HT1080 (cell line): ENCODE measurements at places on chromosomes 3 and 15. TPM values are rescaled to one million over a fixed set of nuclear protein-coding genes. Genes with fewer than 3 reads are reported as not detected.

Gene GRIP2
- total RNA-seq = 0.07 TPM in 1 of 2 replicates, not detected in the other

Gene BCL2A1
- total RNA-seq = 6.7 and 7.9 TPM in 2 replicates

Gene ISY1
- 88.6 and 97.6 TPM in 2 replicates for total RNA-seq

Gene SETD5
- 43.9 and 65.2 TPM in 2 replicates for total RNA-seq

Gene CMTM6
- 63.6 and 90.6 TPM in 2 replicates for total RNA-seq

Gene LDHAL6B
- not detected in 2 replicates for total RNA-seq

Gene CNTN4
- total RNA-seq = not detected in 2 replicates

Gene TXNRD3
- 8.8 and 10.3 TPM in 2 replicates for total RNA-seq

Gene LIPH
- 0.13 and 0.63 TPM in 2 replicates for total RNA-seq

Gene PRRT3
- total RNA-seq = 1.0 and 1.3 TPM in 2 replicates

Gene GOLGA6L10
- total RNA-seq = 0.23 and 0.31 TPM in 2 replicates

Gene PAQR9
- 0.03 TPM in 1 of 2 replicates, not detected in the other for total RNA-seq

Gene SI
- not detected in 2 replicates for total RNA-seq

Gene NUP210
- total RNA-seq = 0.23 and 0.39 TPM in 2 replicates

Gene DNAJC19
- total RNA-seq = 93.1 and 126 TPM in 2 replicates

Gene CCDC39
- 0.03 and 0.05 TPM in 2 replicates for total RNA-seq

Gene UPK1B
- 0.03 TPM in 1 of 2 replicates, not detected in the other for total RNA-seq

Gene KY
- not detected in 2 replicates for total RNA-seq

Gene UBAP1L
- total RNA-seq = 0.37 and 0.47 TPM in 2 replicates

Gene LRTM1
- total RNA-seq = not detected in 2 replicates

Gene ZNF385D
- total RNA-seq = 0.03 and 0.13 TPM in 2 replicates

Gene RARB
- 0.40 TPM in 2 replicates for total RNA-seq

Gene RBP2
- not detected in 2 replicates for total RNA-seq

Gene POPDC2
- total RNA-seq = 0.37 and 0.39 TPM in 2 replicates

Gene MAGEL2
- total RNA-seq = not detected in 2 replicates

Gene MAPK6
- 48.3 and 49.4 TPM in 2 replicates for total RNA-seq

Gene KLHL40
- not detected in 2 replicates for total RNA-seq

Gene WDR6
- 87.0 and 97.2 TPM in 2 replicates for total RNA-seq

Gene EPHB3
- 0.94 and 1.00 TPM in 2 replicates for total RNA-seq

Gene BNC1
- total RNA-seq = 14.8 and 18.1 TPM in 2 replicates

Gene MME
- 186 and 228 TPM in 2 replicates for total RNA-seq

Gene NPAP1
- not detected in 2 replicates for total RNA-seq

Gene IGF2BP2
- total RNA-seq = 138 and 157 TPM in 2 replicates

Gene MESP2
- not detected in 2 replicates for total RNA-seq

Gene GOLGA6D
- not detected in 2 replicates for total RNA-seq

Gene HHATL
- not detected in 2 replicates for total RNA-seq

Gene CCDC191
- 0.11 and 0.47 TPM in 2 replicates for total RNA-seq

Gene APOD
- not detected in 2 replicates for total RNA-seq

Gene MINDY2
- 5.3 and 6.1 TPM in 2 replicates for total RNA-seq

Gene CPEB1
- 0.11 and 0.94 TPM in 2 replicates for total RNA-seq

Gene MEF2A
- total RNA-seq = 18.1 and 32.3 TPM in 2 replicates

Gene GOLGA8J
- 0.07 TPM in 1 of 2 replicates, not detected in the other for total RNA-seq

Gene ALDH1A2
- not detected in 2 replicates for total RNA-seq

Gene CCR3
- not detected in 2 replicates for total RNA-seq

Gene KIF9
- 15.8 and 28.4 TPM in 2 replicates for total RNA-seq

Gene CIB2
- total RNA-seq = 0.08 TPM in 1 of 2 replicates, not detected in the other

Gene GHSR
- not detected in 2 replicates for total RNA-seq

Gene NOX5
- 0.03 and 1.1 TPM in 2 replicates for total RNA-seq

Gene ZFAND6
- total RNA-seq = 133 and 173 TPM in 2 replicates
